ENCODE measurements at places on chromosomes 4 and X.

GRCh38 chrX:121921258-121921657 lies 873.8 kb downstream of the GLUD2 start:
- no peak for DNase-seq

DNA sequence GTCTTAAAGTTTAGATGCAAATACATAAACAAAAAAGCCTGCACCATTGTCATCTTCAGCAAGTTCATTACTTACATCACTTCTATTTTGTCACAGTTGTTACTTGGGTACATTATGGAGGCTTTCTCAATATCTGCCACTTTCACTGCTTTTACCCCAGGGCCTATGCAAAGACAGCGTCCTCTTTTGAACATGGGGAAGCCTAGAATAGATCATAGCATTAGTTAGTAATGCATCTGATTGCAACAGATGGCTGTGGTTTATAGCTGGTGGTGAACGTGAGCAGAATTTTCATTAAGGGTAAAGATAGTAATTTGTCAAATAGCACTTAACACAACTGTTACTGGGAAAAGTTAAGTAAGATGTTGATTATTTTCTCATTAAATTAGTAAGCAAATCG lies 729 bp downstream of the CXCL11 start:
- DNase-seq: no peak

DNA sequence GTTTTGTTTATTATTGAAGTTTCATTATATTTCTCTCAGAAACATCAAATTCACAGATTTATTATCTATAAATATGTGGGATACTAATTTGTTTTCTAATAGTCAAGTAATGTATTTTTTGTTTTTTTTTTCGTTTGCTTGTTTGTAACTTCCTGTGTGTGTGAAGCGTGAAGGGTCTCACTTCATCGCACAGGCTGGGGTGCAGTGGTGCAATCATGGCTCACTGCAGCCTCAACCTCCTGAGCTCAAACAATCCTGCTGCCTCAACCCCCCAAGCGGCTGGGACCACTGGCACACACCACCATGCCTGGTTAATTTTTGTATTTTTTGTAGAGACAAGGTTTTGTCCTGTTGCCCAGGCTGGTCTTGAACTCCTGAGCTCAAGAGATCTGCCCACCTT lies 55.1 kb downstream of the SH3RF1 start:
- no peak for DNase-seq

GRCh38 chrX:23952984-23953907 lies 45.4 kb downstream of the CXorf58 start:
- peak; percentile 1 for DNase-seq

GRCh38 chrX:15724911-15725310 lies 13.2 kb upstream of the CA5B start:
- no peak for DNase-seq

DNA sequence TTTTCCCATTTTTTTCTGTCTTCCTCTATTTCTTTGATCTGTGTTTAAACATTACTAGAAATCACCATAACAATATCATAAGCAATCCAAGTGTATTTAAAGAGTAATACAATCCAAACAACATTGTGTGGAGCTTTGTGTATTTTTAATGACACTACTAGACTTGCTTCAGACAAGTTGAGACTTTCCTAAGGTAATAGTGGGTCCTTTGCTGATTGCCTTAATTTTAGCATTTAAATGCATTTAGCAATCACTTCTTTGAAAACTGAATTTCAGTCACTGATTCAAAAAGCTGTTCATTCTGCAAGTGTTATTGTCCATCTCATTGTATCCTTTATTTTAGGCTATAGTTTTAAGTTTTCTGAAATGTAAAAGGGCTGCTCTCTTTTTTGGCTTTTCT lies 804.8 kb downstream of the ADGRL3 start:
- DNase-seq: no peak

GRCh38 chr4:98544818-98545414 lies 113.5 kb downstream of the TSPAN5 start:
- no peak for DNase-seq

DNA sequence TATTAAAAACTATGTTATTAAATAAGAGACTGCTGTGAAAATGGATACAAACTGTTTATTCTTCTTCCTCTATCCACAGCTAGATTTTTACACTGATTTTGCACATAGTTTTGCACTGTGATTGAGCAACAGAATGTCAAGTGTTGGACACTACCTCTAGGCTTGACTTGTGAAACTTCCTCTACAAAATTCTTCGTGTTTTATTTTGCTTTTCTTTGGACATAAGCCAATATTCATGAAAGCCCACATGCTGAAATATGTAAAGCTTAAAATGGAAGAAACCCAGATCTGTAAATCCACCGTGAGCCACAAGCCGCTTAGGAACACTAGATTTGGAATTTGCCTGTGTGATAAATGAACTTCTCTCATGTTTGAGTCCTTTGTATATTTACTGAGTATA lies 849.4 kb downstream of the FSTL5 start:
- DNase-seq: no peak

DNA sequence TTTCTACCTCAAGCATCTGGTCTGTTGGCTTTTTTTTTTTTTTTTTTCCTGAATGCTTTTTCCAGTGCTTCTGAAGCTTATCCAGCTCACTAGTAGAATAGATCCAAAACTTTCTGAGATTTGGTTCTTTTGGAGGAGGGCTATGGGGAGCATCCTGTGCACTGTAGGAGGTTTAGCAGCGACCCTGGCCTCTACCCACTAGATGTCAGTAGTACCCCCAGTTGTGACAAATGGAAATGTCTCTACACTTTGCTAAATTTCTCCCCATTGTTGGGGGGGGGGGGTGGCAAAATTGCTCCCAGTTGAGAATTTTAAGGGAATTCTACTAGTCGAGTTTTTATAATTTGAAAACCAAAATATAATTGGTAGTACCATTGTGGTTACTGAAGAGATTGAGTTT lies 23.0 kb upstream of the PPA2 start:
- no peak for DNase-seq

DNA sequence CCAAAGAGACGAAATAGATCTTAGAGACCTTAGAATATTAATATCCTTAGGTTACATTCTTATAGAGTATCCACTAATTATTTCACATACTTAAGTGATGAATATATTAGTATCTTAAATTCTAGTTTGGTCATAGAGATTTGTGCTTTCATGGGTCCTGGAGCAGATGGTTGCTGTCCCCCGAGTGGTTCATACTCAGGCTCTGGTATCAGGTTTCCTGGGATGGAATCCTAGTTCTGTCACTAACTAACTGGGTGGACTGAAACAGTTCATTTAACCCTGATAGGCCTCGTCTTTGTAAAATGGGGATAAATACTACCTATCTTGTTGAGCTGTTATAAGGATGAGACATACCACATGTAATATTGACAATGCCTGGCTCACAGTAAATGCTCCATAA lies 264.6 kb downstream of the TENM3 start:
- DNase-seq: no peak

- DNase-seq: no peak
Measured at GRCh38 chr4:100834616-100835015, 316.8 kb upstream of the EMCN start.

- DNase-seq: no peak
Measured at GRCh38 chr4:142347241-142347640, 498.9 kb downstream of the INPP4B start.

DNA sequence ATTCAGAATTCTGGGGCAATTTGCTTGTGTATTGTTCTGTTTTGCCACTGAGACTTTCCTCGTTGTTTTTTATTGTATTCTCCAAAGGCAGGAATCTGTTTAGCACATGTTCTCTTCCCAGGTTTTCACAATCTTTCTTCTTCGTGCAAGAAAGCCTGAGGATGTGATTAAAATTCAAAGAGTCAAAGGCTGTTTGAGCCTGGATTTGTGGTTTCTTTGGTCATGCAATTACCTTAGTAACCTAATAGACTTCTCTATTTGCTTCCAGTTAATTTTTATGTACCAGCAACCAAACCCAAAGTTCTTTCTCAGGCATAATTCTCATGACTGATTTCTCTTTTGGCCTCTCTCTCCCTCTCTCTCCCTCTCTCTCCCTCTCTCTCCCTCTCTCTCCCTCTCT lies 1420.1 kb upstream of the TENM3 start:
- no peak for DNase-seq

- DNase-seq: no peak
Measured at GRCh38 chrX:118189628-118190027, 73.0 kb upstream of the KLHL13 start.

DNA sequence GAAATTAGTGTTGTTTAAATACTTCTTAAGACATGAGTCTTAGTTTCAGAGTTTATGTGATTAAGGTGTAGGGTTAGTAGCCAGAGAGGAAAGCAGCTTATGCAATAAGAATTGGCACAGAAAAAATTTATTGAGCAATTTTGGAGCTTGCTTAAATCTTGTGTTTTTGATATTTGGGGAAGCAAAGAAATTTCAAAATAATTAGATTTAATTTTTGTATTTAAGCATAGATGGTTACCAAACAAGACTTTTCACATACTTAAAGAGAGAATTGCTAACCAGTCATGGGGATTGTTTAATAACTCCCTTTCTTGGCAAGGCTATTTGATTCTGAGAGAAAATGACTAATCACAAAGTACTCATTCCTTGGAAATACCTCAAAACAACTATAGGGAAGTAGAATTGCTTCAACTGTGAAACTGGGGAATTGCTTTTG lies 202.0 kb upstream of the GRID2 start:
- DNase-seq: no peak

DNA sequence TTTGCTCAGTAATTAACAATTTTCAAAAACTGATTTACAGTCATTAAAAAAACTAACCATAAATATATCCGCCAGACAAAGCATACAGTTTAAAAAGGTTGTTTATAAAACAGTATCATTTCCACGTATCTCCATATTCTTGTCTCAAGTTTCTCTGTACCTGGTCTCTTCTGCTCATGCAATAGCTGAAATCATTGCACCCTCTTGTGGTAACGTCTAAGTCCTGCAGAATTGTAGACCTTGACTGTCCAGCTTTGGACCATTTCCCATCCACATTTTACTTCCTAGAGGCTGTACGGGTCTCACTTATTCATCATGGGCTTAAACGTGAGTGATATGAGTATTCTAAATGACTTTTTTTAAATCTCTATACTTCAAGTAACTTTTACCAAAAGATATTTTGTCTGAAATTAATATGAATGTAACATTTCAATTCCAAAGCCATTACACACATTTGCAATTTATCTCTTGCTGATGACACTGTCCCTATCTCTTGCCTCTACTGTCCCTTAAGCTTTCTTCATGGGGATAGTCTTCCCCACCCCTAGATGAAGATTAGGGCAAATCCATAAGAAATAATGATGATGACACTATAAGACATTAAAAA lies 118.5 kb downstream of the BTC start:
- no peak for DNase-seq

- no peak for DNase-seq
Measured at GRCh38 chr4:165926307-165926706, 53.3 kb downstream of the TLL1 start.

- DNase-seq: no peak
Measured at GRCh38 chr4:87823724-87824123, 9.0 kb upstream of the MEPE start.

- DNase-seq: no peak
Measured at GRCh38 chrX:21939906-21940305, 603 bp upstream of the SMS start.

DNA sequence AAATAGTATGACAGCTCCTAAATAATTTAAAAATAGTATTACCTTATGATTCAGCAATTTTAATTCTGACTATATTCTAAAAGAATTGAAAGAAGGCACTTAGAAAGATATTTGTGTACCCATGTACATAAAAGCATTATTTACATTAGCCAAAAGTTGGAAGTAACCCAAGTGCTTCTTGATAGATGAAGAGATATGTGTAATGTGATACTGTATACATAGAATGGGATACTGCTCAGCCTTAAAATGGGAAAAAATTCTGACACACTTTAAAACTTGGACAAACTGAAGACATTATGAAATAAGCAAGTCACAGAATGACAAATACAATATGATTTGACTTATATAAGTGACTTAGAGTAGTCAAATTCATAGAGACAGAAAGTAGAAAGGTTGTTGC lies 112.2 kb downstream of the IDS start:
- no peak for DNase-seq
